ENCODE measurements at places on chromosomes 6 and 20.

- H3K4me3 ChIP-seq = no peak overlapping the region
- H3K27ac ChIP-seq = no peak overlapping the region
- H3K36me3 ChIP-seq = no peaks in the 10 kb centered on the region
- H3K27me3 ChIP-seq = no peaks in the 10 kb centered on the region
- H3K4me1 ChIP-seq = no peaks in the 10 kb centered on the region
Measured at GRCh38 chr6:68976260-68976659, 341.2 kb downstream of the ADGRB3 start.

- DNase-seq = no peak
- H3K27me3 ChIP-seq = no peaks in the 10 kb centered on the region
- H3K4me1 ChIP-seq = no peaks in the 10 kb centered on the region
- no peaks in the 10 kb centered on the region for H3K36me3 ChIP-seq
Measured at GRCh38 chr6:89443658-89444057, 10.7 kb downstream of the ANKRD6 start.

GRCh38 chr6:68186870-68187269 lies 448.2 kb upstream of the ADGRB3 start:
- no peak overlapping the region for H3K4me3 ChIP-seq
- H3K27ac ChIP-seq = no peak overlapping the region
- H3K36me3 ChIP-seq = no peaks in the 10 kb centered on the region
- H3K27me3 ChIP-seq = no peaks in the 10 kb centered on the region

DNA sequence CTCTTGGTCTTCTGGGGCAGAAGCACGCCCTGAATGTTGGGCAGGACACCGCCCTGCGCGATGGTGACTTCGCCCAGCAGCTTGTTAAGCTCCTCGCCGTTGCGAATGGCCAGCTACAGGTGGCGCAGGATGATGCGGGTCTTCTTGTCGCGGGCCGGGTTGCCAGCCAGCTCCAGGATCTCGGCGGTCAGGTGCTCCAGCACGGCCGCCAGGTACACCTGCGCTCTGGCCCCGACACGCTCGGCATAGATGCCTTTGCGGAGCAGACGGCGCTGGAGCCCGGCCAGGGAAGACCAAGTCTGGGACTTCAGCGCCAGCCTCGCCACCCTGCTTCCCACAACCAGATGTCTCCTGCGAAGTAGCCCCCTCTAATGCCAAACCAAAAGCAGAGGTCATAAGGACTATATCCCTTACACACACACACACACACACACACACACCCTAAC lies 8.0 kb upstream of the SLC17A3 start:
- H3K27ac ChIP-seq = no peak overlapping the region
- no peak overlapping the region for H3K4me3 ChIP-seq
- no peaks in the 10 kb centered on the region for H3K27me3 ChIP-seq
- no peaks in the 10 kb centered on the region for H3K36me3 ChIP-seq

- H3K36me3 ChIP-seq = no peaks in the 10 kb centered on the region
- peak; percentile 25 for DNase-seq
- H3K27ac ChIP-seq = no peak overlapping the region
- no peaks in the 10 kb centered on the region for H3K27me3 ChIP-seq
- peaks cover 6% of the 10 kb centered on the region for H3K4me1 ChIP-seq
Measured at GRCh38 chr6:7727086-7727945, 1.4 kb downstream of the BMP6 start.

GRCh38 chr20:21609221-21609620 lies 95.4 kb upstream of the NKX2-2 start:
- H3K27me3 ChIP-seq = no peaks in the 10 kb centered on the region
- H3K4me1 ChIP-seq = no peaks in the 10 kb centered on the region
- H3K4me3 ChIP-seq = no peak overlapping the region
- no peak for DNase-seq
- no peaks in the 10 kb centered on the region for H3K36me3 ChIP-seq

GRCh38 chr20:36133821-36134220 lies 20.7 kb upstream of the EPB41L1 start:
- no peak overlapping the region for H3K4me3 ChIP-seq
- no peaks in the 10 kb centered on the region for H3K27me3 ChIP-seq
- H3K4me1 ChIP-seq = no peaks in the 10 kb centered on the region
- no peak for DNase-seq

DNA sequence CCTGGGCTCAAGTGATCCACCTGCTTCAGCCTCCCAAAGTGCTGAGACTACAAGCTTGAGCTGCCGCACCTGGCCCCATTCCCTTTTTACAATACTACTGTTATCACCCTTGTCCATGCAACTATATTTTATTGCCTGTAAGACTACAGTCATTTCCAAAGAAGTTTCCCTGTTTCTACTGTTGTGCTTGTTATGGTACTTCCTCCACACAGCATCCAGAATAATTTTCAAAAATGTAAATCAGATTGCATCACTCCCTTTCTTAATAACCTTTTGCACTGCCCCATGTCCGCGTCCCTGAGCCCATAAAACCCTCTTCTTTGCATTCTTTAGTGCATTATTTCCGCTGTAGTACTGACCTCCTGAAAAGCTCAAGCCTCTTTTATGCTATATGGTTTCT lies 128.9 kb upstream of the AKIRIN2 start:
- H3K4me3 ChIP-seq = no peak overlapping the region
- no peak for DNase-seq

DNA sequence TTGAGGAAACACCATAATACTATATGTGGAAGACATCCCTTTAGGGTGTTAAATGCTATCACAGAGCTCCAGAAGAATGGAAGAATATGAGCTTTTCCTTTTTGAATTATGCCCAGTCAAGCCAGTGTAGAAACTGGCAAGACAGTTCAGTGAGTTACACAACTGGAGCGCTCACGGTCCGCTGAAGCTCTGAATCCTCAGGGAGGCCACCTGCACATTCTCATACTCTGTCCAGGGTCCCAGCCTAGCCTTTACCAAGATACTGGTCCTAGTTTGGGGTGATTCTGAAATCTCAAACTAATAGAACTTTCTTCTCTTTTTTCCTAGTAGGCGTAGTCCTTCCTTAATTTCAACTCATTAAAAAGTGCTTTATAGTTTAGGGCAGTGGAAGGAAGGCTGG lies 51.3 kb downstream of the ALDH8A1 start:
- H3K36me3 ChIP-seq = no peaks in the 10 kb centered on the region
- DNase-seq = no peak
- no peak overlapping the region for H3K4me3 ChIP-seq
- H3K27ac ChIP-seq = no peak overlapping the region
- H3K4me1 ChIP-seq = peaks cover 9% of the 10 kb centered on the region

- peaks cover 14% of the 10 kb centered on the region for H3K4me1 ChIP-seq
- no peak for DNase-seq
- no peak overlapping the region for H3K4me3 ChIP-seq
- no peaks in the 10 kb centered on the region for H3K27me3 ChIP-seq
Measured at GRCh38 chr6:169169375-169169774, 84.3 kb downstream of the THBS2 start.

GRCh38 chr6:9121549-9121948 lies 686.2 kb upstream of the SLC35B3 start:
- H3K36me3 ChIP-seq = no peaks in the 10 kb centered on the region
- no peak overlapping the region for H3K27ac ChIP-seq

DNA sequence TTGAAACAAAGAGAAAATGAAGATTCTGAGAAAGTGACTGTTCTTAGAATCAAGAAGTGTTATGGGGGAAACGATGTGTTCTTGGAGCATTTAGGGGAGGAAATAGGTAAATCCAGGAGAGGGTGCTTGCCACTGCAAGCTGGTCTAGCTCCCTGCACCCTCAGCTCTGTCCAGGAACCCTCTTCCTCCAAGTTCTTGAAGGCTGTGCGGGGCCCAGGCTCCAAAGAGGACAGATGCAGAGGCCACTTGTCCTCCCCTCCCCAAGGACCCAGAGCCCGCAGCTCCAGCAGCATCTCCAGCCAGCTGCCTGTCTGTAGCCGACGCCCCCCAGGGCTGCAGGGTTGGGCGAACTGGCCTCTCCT lies 87.9 kb downstream of the CDC5L start:
- H3K4me1 ChIP-seq = peaks cover 9% of the 10 kb centered on the region
- no peak overlapping the region for H3K4me3 ChIP-seq
- no peaks in the 10 kb centered on the region for H3K36me3 ChIP-seq
- H3K27ac ChIP-seq = no peak overlapping the region
- DNase-seq = no peak

GRCh38 chr6:47698342-47698787 lies at the start of gene ADGRF4:
Gene ADGRF4, plus strand, starts transcription at chr6:47698580. Its CDS starts 8,666 bp downstream, at chr6:47707246.
- no peak for DNase-seq
- no peaks in the 10 kb centered on the region for H3K36me3 ChIP-seq
- H3K4me1 ChIP-seq = no peaks in the 10 kb centered on the region
- H3K27me3 ChIP-seq = no peaks in the 10 kb centered on the region

DNA sequence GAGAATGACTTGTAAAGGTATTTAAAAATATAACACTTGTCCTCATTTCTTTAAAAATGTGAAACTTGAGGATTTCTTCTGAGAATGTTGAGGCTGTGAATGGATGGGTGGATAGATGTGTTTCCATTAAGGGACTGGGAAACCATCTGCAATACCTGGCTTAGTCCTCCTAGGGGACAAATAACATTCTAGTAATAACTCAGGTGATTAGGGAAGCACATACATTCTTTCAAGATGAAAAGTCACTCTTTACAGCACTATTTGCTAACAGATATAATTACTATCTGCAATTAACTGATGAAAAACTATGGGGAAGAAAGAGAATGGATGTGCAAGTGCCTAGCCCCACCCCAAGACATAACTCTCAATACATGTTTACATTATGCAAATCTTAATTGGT lies 542.3 kb downstream of the CD83 start:
- no peak for DNase-seq
- no peak overlapping the region for H3K4me3 ChIP-seq
- peaks cover 6% of the 10 kb centered on the region for H3K4me1 ChIP-seq
- H3K27me3 ChIP-seq = no peaks in the 10 kb centered on the region
- H3K36me3 ChIP-seq = no peaks in the 10 kb centered on the region

- no peak for DNase-seq
- no peaks in the 10 kb centered on the region for H3K36me3 ChIP-seq
- no peak overlapping the region for H3K4me3 ChIP-seq
Measured at GRCh38 chr6:81766482-81767069, 14.1 kb upstream of the TENT5A start.

DNA sequence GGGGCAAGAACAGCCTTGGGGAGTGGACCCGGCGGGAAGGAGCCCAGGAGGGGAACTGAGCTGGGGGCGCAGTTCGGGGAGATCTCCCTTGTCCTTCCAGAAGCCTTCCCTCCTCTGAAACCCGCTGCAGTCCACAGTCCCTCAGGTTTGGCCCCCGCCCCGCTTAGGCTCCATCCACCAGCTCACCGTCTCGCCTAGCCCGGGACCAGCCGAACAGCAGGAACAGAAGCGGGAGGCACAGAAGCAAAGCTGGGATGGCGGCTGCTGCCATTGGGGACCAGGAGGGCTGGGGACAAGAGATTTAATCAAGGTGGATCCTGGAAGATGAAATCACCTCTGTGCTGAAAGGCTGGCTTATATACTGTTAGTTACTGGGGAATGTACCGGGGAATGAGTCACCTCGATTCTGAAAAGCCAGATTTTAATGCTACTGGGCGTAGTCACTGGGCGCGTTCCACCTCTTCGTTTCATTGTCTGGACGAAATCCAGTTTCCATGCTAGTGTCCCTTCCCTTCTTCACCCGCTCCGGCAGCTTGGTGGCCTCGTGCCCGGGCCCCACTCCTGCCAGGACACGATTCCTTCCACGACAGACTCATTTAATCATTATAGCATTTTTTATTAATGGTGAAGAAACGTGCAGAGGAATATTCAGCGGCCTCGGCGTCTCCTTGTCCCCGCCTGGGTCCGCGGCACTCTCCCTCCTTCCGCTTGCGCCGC lies at the start of gene RAET1L:
Gene RAET1L (minus strand): TSS at position 332 of the 717 bp plus-strand sequence. CDS start 61 bp downstream, at position 271.
- H3K36me3 ChIP-seq = no peaks in the 10 kb centered on the region
- H3K4me1 ChIP-seq = no peaks in the 10 kb centered on the region

- no peaks in the 10 kb centered on the region for H3K36me3 ChIP-seq
- H3K27ac ChIP-seq = no peak overlapping the region
- H3K4me3 ChIP-seq = no peak overlapping the region
- no peak for DNase-seq
Measured at GRCh38 chr20:43271980-43272379, 82.3 kb upstream of the PTPRT start.

DNA sequence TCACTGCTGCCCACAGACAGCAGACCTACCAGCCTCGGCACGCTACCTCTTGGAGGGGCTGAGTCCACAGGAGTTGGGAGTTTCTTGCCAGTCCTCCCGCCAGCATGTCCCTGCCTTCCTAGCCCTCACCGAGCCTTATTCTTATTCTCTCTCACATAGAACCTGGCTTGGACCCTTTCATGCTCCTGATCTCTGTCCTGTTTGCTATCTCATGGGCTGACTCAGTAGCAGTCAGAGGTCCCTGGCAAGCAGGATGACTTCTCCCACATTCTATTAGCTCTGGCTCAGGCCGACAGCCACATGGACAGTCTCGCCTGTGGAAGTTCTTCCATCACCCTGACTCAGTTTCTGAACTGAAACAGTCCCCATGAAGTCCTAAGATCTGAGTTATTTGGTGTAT lies 313.2 kb upstream of the RNF24 start:
- H3K4me3 ChIP-seq = no peak overlapping the region
- no peak for DNase-seq
- no peaks in the 10 kb centered on the region for H3K4me1 ChIP-seq
- no peaks in the 10 kb centered on the region for H3K27me3 ChIP-seq

- no peaks in the 10 kb centered on the region for H3K36me3 ChIP-seq
- no peaks in the 10 kb centered on the region for H3K27me3 ChIP-seq
Measured at GRCh38 chr6:39051399-39052122, 3.0 kb downstream of the GLP1R start.

DNA sequence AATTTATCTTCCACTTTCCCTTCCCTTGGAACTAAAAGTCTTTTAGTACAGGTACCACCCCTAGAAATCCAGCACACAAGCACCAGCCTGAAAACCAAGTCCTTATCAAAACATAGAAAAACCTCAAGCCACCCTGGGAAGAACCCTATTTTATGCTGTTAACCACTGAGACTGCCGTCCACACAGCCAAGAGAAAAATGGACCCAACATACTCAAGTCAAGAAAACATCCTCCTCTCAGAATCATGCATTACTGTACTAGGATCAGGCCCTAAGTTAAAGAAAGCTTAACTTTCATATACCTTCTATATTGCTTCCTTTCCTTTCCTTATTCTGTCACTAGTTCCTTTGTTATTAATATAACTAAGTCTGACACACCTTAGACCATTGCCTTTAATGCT lies 16.9 kb upstream of the GOPC start:
- H3K4me1 ChIP-seq = no peaks in the 10 kb centered on the region
- no peaks in the 10 kb centered on the region for H3K27me3 ChIP-seq
- H3K4me3 ChIP-seq = no peak overlapping the region
- no peak overlapping the region for H3K27ac ChIP-seq
- no peaks in the 10 kb centered on the region for H3K36me3 ChIP-seq

- no peak overlapping the region for H3K4me3 ChIP-seq
- no peaks in the 10 kb centered on the region for H3K27me3 ChIP-seq
- no peaks in the 10 kb centered on the region for H3K36me3 ChIP-seq
- H3K27ac ChIP-seq = no peak overlapping the region
Measured at GRCh38 chr6:16737925-16738324, 23.3 kb downstream of the ATXN1 start.

- no peaks in the 10 kb centered on the region for H3K27me3 ChIP-seq
- H3K27ac ChIP-seq = no peak overlapping the region
- H3K4me1 ChIP-seq = no peaks in the 10 kb centered on the region
- no peak for DNase-seq
- no peaks in the 10 kb centered on the region for H3K36me3 ChIP-seq
- no peak overlapping the region for H3K4me3 ChIP-seq
Measured at GRCh38 chr6:146026873-146027272, 2.0 kb upstream of the GRM1 start.

Measured in ovary (tissue), 10 donors.